Stimulated activated CD4-positive, alpha-beta T cell treated with anti-CD3 and anti-CD28 coated beads, Interleukin-12 subunit alpha, Interleukin-12 subunit beta, amount 100 ng/mL, for 4 hours (primary cell): ENCODE measurements at places on chromosomes 6 and 20.

- DNase-seq, result no peak
These were observed 72.3 kb upstream of the SYNCRIP start for GRCh38 chr6:85714893-85715530.

DNA sequence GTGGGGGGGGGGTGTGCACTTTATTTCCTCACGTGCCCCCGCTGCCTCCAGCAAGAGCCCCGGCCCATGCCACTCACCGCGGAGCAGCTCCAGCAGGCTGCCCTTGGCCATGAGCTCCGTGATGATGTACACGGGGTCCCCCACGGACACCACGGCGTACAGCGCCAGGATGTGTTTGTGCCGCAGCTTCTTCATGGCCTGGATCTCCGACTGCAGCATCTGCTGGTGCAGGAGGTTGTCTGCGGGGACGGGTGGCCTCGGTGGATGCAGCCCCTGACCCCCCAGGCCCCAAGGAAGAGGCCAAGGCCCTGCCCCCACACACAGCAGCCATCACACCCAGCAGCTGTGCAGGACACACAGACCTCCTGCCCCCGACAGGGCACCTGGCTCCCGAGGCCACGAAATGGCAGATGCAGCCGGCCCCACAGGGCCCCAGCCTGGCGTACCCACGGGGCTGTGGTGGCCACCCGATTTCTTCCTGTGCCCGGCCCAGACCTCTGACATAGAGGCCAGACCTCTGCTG is 4.7 kb downstream of the PTK6 start:
- DNase-seq, result no peak

GRCh38 chr20:56893226-56893917 is 264.3 kb downstream of the TFAP2C start:
- no peak for DNase-seq

DNA sequence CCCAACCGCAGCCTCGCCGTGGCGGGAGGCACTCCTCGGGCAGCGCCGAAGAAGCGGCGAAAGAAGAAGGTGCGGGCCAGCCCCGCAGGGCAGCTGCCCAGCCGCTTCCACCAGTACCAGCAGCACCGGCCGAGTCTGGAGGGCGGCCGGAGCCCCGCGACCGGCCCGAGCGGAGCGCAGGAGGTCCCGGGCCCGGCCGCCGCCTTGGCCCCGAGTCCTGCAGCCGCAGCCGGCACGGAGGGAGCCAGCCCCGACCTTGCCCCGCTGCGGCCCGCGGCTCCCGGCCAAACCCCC is 525 bp downstream of the PNRC1 start:
- no peak for DNase-seq

GRCh38 chr6:158730541-158730907 is 80.7 kb downstream of the SYTL3 start:
- DNase-seq, result no peak

GRCh38 chr20:25058051-25058846 is at the start of gene ACSS1:
ACSS1 (minus strand) TSS chr20:25058139; CDS start chr20:25058102, 37 bp downstream.
- DNase-seq, result peak; percentile 58

GRCh38 chr6:104218116-104218515 is 641.6 kb downstream of the HACE1 start:
- DNase-seq, result no peak

GRCh38 chr20:45039475-45039820 is 61.5 kb downstream of the KCNS1 start:
- no peak for DNase-seq

DNA sequence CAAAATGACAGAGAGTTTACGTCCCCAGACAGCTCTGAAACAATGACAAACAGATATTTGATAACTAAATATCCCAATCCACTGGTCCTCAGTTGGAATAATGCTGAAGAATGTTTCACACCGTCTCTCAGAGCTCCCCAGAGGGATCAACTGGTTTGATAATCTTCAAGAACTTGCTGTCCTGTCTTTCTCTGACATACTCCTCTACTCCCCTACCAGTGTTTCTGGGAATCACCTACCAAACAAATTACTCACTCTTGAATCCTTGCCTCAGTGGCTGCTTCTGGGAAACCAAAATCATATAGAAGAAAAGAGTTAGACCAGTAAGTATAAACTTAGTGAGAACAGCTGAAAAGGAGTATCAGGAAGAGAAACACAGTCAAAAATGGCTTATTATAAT is 469.7 kb upstream of the JAG1 start:
- no peak for DNase-seq
